ENCODE measurements at places on chromosomes 2 and 18. TPM values are rescaled to one million over a fixed set of nuclear protein-coding genes. Genes with fewer than 3 reads are reported as not detected.
A peak's percentile ranks its signal among the peaks of the same experiment; 100 is the strongest.

- peak; percentile 49 for DNase-seq
Measured at GRCh38 chr2:157898591-157898996, 22.5 kb upstream of the ACVR1 start.

DNA sequence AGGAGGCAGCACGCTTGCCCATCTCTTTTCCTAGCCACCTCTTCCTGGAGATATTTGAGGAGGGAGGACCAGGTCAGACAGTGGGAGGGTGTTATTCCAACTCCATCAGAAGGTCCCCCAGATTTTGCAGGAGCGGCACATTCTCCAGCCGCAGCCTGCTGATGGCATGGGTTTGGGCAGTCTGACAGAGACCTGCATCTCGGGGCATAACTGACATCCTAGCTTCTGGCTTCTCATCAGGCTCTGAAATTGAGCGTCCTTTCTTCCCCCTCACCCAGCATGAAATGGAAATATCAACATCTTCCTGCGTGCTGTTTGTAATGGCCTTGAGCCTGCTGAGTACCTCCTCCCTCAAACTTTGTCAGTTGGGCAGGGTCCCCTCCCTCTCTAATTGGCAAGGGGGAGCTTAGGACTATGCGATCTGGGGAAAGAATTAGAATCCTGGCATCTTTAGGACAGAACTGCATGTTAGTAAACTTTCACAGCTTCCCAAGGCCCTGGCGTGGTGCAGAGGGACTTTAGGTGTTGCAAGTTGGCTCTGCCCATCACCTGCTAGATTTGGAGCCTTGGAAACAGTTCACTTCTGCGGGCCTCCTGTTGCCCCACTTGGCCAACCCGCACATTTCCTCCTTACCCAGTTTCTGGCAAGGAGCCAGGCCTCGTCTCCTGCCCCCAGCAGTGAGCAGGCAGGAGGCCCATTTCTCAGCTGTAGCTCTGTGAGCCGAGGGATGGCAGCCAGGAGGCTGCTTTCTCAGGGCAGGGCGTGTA lies 2.2 kb downstream of the ITM2C start:
- DNase-seq = peak; percentile 33

Gene CDK5R2
- total RNA-seq = not detected

- no peak for DNase-seq
Measured at GRCh38 chr18:57466307-57466706, 31.1 kb downstream of the ONECUT2 start.

Gene MCM6
- total RNA-seq = 46.5 TPM

GRCh38 chr2:179613701-179614100 lies 247.7 kb downstream of the ZNF385B start:
- no peak for DNase-seq

Gene DPP10
- not detected for total RNA-seq

- no peak for DNase-seq
Measured at GRCh38 chr2:64924170-64924934, 64.8 kb upstream of the SLC1A4 start.

GRCh38 chr18:21496277-21496835 lies 104.1 kb downstream of the ESCO1 start:
- no peak for DNase-seq

Gene SLC23A3
- total RNA-seq = 1.3 TPM

- no peak for DNase-seq
Measured at GRCh38 chr2:232697807-232698110, 628 bp downstream of the GIGYF2 start.

DNA sequence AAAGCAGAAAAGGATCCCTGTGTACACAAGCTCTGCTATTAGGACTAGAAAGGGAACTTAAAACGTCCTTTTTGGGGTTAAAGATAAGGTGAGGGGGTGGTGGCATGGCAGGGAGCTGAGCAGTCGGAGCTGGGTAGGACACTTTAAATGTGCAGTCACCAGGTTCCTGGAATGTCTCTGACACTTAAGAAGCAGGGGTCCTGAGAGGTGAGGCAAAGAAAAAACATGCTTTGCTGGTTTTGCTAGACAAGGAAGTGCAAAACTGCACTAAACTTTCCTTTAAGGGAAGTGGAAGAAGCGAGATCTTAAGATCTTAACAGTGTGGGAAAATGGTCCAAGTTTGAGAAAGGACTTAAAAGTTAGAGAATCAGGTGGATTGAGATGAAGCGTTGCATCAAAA lies 99.5 kb upstream of the MAP3K20 start:
- no peak for DNase-seq

Gene COLEC12
- total RNA-seq = 45.1 TPM

Gene TUBA3E
- not detected for total RNA-seq

DNA sequence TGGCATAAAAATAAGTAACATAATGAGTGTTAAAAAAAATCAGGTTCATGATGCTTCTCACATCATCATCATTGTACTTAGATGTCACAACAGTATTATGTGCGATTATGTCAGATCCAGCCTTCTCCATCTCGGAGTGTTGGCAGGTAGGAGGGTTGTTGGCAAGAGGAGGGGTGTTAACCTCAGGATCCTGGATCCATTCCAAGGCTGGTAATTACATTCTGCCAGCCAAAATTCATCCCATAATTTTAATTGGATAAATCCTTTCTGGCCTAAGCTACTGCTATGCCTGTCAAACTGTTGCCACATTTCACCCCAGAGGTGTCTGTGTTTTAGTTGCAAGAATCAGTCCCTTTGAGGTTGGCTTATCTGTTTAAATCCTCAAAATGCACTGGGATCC lies 891 bp upstream of the FTCDNL1 start:
- no peak for DNase-seq

DNA sequence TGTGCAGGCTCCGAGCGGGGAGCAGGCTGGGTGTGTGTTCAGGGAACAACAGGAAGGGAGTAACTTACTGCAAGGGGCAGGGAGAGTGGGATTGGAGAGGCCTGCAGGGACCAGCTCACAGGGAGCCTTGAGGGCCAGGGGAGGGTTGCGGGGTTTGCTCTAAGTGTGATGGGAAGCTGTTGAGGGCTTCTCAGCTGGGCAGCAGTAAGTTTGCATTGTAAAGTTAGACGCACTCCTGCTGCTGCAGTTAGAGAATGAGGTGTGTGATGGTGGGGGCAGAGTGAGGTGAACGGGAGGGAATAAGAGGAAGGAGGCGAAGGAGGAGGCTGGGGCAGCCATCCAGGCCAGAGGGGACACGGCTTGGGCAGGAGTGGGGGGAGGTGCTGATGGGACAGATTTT lies 53.4 kb downstream of the BOLA3 start:
- no peak for DNase-seq

- DNase-seq = no peak
Measured at GRCh38 chr2:218332920-218333645, 23.6 kb upstream of the CATIP start.

- DNase-seq = peak; percentile 80
Measured at GRCh38 chr2:11692966-11693521, 23.0 kb upstream of the NTSR2 start.

GRCh38 chr2:112680666-112681101 lies 34.9 kb downstream of the SLC20A1 start:
- DNase-seq = no peak

DNA sequence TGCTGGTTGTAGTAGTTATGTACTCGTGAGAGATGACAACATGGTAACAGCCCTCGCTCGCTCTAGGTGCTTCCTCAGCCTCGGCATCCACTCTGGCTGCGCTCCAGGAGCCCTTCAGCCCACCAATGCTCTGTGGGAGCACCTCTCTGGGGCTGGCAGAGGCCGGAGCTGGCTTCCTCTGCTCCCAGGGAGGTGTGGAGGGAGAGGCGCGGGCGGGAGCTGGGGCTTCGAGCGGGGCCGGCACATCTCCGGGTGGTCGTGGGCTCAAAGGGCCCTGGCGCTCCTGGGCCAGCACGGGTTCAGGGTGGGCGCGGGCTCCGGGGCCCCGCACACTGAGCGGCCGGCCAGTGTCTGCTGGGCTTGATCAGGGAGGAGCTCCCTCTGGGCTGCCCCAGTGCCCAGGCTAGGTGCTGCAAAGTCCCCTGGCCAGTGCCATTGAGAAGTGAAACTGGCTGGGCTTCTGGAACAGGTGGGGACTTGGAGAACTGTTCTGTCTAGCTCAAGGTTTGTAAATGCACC lies 1012.1 kb downstream of the CNTNAP5 start:
- no peak for DNase-seq

DNA sequence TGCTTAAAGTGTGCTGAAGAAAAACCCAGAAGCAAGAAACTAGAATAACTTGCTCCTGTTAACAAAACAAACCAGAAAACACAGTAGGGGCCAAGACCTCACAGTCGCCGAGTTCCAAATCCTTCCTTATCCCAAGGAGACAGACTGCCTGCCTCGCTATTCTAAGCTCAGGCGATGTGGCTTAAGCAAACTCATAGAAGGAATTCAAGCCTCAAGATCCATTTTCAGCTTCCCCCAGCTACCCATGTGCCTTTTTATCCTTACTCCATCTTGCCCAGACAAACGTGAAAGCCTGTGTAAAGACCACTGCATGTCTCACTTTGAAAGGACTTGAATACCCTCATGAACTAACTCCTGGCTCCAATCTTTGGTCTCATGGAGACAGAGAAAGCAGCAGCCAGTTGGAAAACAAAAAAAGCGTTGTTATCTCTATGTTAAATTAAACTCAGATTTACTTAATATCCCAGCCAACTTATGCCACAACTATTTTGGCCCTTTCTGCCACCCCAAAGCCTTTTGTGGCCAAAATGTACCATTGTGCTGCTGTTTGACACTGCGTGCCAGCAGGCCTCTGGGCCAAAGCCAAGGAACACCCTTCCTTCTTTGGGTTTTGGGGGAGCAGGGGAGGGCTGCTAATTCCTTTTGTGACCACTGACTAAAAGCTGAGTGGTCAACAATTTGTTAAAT lies 123.2 kb upstream of the FZD5 start:
- DNase-seq = no peak

Gene SERPINB3
- 0.17 TPM for total RNA-seq

Gene GAREM1
- total RNA-seq = 1.4 TPM

DNA sequence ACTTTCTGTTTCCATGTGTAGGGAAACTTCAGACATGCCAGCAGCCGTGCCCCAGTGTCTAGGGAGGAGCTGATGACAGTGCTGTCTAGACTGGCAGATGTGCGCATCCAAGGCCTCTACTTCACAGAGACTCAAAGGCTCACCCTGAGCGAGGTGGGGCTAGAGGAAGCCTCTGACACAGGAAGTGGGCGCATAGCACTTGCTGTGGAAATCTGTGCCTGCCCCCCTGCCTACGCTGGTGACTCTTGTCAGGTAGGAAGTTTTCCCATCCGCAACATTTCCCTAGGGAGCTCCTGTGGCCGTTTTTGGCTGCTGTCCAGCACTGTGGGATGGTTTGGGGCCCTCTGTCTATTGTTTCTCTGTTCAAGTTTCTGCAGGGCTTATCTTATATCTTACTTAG lies 143.1 kb upstream of the TTC39C start:
- peak; percentile 57 for DNase-seq

DNA sequence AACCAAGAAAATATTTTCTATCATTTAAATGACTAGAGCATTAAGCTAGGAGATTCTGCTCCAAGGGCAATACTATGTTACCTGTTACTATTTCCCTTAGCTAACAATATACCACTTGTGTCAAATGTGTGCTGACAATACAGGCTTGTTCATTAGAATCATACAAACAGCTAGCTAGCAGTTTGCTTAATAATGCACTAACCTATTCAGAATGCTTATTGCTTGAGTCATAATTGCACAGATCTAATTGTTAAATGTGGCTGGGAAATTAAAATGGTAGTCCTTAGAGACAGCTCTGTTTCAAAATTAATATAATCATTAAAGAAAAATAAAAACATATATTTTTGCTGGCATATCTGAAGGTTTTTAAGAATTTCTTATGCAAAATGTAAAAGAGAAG lies 344.2 kb downstream of the ERBB4 start:
- no peak for DNase-seq

Gene LINC00305
- total RNA-seq = not detected

GRCh38 chr2:195575016-195575415 lies 82.0 kb upstream of the SLC39A10 start:
- no peak for DNase-seq

DNA sequence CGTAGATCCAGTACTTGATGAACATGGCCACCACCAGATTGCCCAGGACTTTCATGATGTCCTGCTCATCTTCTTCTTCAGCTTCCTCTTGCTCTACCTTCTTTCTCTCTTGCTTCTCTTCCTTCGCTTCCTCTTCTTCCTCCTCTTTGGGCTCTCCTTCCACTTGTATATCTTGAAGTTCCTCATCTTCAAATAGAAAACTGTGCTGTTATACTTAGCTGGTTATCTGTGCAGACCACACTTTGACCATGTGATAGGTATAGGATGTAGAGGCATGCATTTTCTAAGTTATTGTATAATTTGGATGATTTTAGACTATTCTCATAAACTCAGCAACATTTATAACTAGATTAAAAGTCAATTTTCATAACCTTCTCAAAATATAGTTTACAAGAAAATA lies 263.4 kb downstream of the NAPG start:
- DNase-seq = no peak

DNA sequence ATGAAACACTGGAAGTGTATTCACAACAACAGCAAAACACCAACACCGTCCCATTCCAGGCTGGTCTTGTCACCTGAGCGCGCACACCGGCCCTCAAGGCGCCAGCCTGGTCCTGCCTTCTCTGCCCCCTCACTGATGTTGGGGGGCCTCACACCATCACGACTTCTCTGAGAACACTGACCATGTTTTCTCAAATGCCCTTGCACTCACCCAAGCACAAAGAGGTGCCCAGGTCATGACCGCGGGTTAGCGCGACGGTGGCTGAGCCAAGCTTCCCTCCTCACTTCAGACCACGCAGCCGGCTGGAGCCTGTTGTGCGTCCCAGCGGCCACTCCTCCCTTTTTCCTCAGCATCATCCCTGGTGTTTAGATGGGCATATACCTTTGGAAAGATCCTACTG lies 101.3 kb upstream of the SALL3 start:
- DNase-seq = no peak

DNA sequence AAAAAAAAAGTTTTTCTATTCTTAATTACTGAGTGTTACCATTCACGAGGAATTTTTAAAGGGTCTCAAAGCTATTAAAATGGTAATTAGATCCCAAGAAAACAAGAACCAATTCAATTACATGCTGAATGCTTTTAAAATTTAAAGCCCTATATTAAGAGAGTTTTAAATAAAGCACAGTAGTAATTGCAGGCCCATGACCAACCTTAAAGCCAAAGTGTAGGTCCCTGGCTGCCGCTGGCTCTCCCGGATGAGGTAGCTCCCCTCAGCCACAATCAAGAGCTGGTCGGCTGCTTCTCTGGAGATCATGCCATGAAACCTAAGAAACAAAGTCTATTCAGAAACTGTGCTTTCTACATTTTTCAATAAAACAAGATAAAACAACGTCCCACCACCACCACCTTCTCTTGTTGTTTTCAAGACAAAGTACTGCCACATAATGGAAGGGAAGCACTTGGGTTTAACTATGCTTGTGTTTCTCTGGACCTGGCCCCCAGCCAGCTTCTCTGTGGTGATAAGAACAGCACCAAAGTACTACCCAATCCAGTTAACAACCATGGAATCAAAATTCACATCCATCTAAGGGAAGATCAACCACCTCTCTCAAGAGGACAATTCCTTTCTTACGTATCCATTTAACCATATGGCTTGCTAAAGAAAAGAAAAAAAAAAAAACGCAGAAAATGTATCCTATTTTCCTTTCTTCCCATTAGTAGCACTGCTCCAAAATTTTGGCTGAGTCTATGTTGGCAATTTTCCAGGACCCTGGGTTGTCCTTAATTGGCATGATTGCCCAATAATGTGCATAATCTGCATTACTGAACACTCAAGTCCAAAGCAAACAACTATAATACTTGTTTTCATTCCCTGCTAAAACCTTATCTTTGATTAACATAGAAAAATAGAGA lies 90.1 kb downstream of the CHN1 start:
- peak; percentile 45 for DNase-seq

Measured in dermis blood vessel endothelial cell (primary cell).